ENCODE measurements at places on chromosomes 2 and 18. TPM values are rescaled to one million over a fixed set of nuclear protein-coding genes. Genes with fewer than 3 reads are reported as not detected.

DNA sequence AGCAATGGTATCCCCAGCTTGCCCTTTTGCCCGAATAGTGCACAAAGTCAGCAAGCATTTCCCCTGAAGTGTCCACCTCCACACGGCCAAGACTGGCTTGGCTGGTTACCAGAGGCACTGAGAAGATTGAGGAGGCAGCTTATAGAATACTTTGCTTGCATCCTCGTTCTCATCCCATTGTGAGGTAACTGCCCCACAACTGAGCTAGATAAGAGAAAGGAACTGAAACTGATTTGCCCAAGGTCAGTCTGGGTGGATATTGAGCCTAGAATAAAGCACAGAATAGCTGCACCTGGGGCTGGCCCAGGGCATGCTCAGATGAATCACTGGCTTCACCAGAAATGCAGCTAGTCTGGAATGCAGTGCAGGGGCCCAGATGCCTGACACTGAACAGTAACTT is 32.7 kb upstream of the MAP4K3 start:
- peak; percentile 31 for DNase-seq

GRCh38 chr18:47975105-47975504 is 44.6 kb upstream of the SMAD2 start:
- no peak for DNase-seq

DNA sequence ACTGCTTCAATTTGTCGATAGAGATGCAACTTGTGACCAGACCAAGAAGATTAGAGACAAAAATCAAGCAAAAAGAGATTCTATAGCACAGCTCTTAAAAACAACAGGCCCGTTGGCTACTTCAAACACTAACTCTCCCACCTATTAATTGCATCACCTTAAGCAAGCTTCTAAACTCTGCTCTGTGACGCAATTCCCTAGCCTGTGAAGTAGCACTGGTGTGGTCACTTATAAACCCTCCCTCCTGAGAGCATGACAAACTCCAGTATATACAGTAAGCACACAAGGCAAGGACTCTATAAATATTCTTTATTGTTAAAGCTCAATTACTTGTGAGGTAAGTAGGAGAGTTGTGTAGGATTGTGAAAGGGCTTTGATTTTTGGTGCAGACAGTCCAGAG is 72.3 kb downstream of the CMPK2 start:
- DNase-seq, result no peak

DNA sequence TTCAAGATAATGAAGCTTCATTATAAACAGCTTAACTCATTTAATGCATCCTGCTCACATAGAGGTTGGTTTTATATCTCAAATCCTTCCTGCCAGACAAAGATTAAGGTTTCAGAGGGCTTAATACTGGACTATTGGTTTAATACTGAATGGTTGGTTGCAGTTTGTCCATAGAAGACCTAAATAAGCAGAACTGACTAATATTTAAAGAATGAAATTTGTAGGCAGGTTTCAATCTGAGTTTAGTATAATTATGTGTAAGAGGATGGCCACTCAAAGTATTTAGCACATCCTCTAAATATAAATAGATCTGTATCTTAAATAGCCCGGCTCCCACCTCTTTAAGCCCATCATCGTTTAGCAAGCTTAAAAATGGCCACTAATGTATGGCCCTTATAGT is 92.5 kb downstream of the EPB41L5 start:
- no peak for DNase-seq

DNA sequence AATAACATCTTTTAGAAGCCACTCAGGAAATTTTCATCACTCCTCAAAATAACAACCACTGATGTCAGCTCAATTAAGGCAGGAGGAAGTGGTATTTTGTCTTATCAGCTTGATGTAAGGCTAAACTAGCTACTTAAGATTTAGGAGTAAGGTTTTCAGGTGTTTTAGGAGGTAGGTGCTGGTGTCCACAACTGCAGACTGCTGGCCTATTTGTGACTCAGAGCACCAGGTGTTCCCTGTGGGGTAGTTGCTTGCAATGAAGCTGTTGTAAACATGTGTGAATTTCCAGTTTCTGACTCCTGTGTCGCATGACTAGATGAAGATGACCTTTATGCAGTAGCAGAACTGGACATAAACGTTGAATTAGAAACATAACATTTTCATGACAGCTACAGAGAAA is 164.2 kb downstream of the THSD7B start:
- DNase-seq, result no peak

DNA sequence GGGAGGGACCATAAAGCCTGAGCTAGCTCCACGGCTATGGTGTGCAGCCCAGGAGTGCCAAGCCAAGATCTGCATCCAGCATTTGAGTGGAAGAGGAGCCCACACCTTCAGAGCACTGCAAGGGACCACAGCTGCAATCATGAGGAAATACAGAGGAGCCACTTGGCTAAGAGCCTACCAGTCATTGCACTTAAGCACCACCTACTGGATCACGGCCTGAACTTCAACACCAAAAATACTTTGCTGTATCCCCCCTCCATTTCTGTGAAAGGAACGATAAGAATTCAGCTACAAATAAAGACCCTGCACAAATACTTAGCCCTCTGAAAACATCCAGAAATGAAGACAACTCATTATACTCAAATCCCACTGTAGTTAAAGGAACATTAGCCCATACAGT is 545.3 kb downstream of the TSN start:
- no peak for DNase-seq

- DNase-seq, result no peak
These were observed 71.5 kb downstream of the ASB1 start for GRCh38 chr2:238498188-238498587.

DNA sequence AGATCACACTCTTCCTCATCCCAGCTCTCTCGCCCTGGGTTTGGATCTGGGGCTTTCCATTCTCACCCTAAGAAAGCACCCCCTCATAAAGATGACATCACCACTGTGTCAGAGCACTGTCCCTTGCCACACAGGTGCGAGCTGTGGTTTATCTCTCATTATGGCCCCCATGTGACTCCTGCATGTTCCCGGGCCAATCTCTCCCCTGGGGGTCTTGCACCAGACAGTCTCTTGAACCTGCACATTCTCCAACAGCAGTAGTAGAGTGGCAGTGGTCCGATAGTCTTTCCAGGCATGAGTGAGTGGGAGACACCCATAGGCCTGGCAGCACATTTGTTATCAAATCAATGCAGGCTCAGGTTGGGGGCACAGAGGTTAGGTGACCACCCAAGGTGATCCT is 130.5 kb downstream of the HRH4 start:
- no peak for DNase-seq

Gene IL1RL1
- not detected for total RNA-seq

Gene KYNU
- total RNA-seq, result 0.34 TPM

Gene ARHGEF4
- total RNA-seq, result 1.1 TPM

Gene HOXD11
- total RNA-seq, result 7.8 TPM

Gene EPC2
- total RNA-seq, result 18.9 TPM

Gene TRIM43
- total RNA-seq, result not detected

All from HFFc6 (cell line).